Hepatocyte (in vitro differentiated cells): ENCODE measurements at places on chromosomes 16 and 17. TPM values are rescaled to one million over a fixed set of nuclear protein-coding genes. Genes with fewer than 3 reads are reported as not detected.
A peak's percentile ranks its signal among the peaks of the same experiment; 100 is the strongest.

Gene RNF43
- 6.5 and 10.1 TPM in 2 replicates for total RNA-seq

Gene KRT15
- 6.2 and 6.8 TPM in 2 replicates for total RNA-seq

Gene ATP2C2
- total RNA-seq: 6.0 and 12.2 TPM in 2 replicates

Gene MPHOSPH6
- total RNA-seq: 38.4 and 47.1 TPM in 2 replicates

Gene PRR11
- 3.2 and 3.6 TPM in 2 replicates for total RNA-seq

Gene SDR42E1
- not detected in 2 replicates for total RNA-seq

Gene ZG16
- 2.1 and 3.0 TPM in 2 replicates for total RNA-seq

Gene CMTM1
- total RNA-seq: 1.4 TPM in 1 of 2 replicates, not detected in the other

Gene GP1BA
- total RNA-seq: not detected in 2 replicates

Gene TP53TG3C
- not detected in 2 replicates for total RNA-seq

DNA sequence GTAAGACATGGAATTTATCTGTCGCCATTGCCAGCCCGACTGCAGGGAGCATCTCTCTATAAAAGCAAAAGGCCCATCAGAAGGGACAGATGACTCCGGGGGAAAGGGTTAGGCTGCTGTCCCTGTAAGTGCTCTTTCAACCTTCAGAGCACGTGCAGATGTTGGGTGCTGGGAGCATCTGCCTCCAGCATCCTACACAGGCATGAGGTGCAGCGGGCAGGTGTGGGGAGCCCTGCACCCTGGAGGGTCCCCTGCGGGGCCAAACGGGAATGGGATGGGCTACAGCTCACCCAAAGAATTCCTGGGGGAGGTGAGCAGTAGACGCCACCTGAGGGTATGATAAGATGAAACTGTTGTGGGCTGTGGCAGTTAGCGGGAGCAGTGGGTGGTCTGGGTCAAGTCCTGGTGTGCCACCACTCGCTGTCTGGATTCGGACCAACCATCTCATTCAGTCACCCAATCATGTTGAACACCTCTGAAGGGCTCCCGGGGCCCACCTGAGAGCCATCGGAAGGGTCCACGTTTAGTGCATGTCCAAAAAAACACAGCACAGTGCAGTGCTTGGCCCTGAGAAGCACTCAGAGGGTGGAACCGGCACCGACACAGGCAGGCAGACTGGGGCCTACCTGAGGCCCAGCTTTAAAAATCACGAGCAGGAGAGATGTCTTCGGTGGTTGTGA, 3.8 kb downstream of the SMCR8 start:
- no peak overlapping the region for H3K27ac ChIP-seq
- H3K4me3 ChIP-seq: no peak overlapping the region
- peaks cover 46% of the 10 kb centered on the region for H3K4me1 ChIP-seq
- DNase-seq: no peak
- H3K36me3 ChIP-seq: no peaks in the 10 kb centered on the region

DNA sequence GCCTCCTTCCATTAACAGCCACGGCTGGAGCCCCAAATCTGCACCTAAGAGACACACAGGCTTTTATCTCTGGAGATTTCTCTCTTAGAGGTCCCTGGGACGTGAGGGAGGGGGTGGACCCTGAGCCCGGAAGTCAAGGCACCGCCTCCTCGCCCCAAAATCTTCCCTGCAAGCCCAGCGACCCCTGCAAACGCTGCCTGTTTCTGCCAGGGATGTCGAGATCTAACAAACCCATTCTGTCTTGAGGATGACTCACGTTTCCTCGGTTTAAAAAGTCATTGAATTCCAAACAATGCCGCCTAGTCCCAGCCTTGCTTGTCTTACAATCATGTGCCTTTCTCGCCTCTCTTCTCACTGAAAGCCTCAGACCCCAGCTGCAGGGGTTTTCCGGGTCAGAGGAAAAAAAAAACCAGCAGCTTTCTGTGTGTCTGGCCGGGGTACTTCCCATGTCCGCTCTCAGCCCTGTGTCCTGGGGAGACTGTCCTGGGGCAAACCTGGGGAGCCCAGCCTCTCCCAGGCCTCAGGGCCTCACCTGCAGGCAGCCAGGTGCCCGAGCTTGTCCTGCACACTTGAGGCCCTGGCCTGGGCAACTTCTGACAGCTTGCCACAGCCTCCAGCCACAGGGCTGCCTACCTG, 15.4 kb downstream of the ARL2BP start:
- peaks cover 12% of the 10 kb centered on the region for H3K4me1 ChIP-seq
- no peaks in the 10 kb centered on the region for H3K36me3 ChIP-seq
- peak overlapping the region; percentile 85 for H3K27ac ChIP-seq
- no peaks in the 10 kb centered on the region for H3K27me3 ChIP-seq
- peak; percentile 65 for DNase-seq

GRCh38 chr16:13394488-13394887, 493.1 kb downstream of the SHISA9 start:
- DNase-seq: no peak
- H3K4me1 ChIP-seq: no peaks in the 10 kb centered on the region
- no peak overlapping the region for H3K4me3 ChIP-seq
- no peaks in the 10 kb centered on the region for H3K36me3 ChIP-seq
- no peak overlapping the region for H3K27ac ChIP-seq
- no peaks in the 10 kb centered on the region for H3K27me3 ChIP-seq

DNA sequence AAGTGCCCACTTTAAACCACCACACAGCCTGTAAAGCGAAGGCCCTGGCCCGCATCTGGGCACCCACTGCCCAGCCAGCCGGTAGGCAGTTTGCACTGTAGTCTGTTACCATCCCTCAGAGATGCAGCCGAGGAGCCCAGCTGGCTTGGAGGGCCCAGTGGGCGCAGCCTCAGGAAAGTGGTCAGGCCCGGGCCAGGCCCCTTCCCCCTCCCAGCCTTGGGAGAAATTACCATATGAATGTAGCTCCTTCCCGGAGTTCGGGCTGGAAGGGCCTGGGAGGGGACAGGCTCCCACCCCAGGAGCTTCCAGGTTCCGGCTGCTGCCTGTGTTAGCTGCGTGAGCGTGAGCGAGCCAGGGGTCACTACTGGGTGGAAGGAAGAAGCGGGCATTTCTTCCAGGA, 325.4 kb downstream of the SEC14L1 start:
- H3K4me3 ChIP-seq: no peak overlapping the region
- DNase-seq: no peak
- H3K4me1 ChIP-seq: peaks cover 56% of the 10 kb centered on the region
- H3K27me3 ChIP-seq: no peaks in the 10 kb centered on the region
- H3K27ac ChIP-seq: peak overlapping the region; percentile 89

DNA sequence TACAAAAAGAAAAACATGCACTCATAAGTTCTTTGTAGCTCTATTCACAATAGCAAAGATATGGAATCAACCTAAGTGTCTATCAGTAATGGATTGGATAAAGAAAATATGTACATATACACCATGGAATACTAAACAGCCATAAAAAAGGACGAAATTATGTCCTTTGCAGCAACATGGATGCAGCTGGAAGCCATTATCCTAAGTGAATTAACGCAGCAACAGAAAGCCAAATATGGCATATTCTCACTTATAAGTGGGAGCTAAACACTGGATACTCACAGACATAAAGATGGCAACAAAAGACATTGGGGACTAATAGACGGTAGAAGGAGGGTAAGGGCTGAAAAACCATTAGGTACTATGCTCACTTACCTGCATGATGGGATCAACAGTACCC, 5.8 kb downstream of the CMC2 start:
- no peak overlapping the region for H3K4me3 ChIP-seq
- H3K27ac ChIP-seq: no peak overlapping the region
- H3K27me3 ChIP-seq: no peaks in the 10 kb centered on the region
- DNase-seq: no peak

DNA sequence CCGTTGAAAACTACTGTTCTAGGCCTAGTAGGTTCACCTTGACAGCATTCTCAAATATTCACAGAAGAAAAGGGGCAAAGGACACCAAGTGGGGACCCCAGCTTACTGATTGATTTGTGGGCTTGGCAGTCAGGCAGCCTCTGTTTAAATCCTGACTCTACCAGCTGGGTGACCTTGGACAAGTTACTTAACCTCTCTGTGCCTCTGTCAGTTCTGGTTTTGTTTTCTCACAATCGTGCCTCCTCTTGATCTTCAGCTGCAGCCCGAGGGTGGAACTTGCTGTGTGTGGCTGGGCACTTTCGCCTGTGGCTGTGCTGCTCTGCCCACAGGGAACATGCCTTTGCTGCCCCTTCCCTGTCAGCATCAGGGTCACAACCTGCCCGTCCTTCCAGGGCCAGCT, 17.8 kb downstream of the RAP1GAP2 start:
- H3K27ac ChIP-seq: no peak overlapping the region
- no peaks in the 10 kb centered on the region for H3K27me3 ChIP-seq
- peaks cover 3% of the 10 kb centered on the region for H3K4me1 ChIP-seq
- no peak for DNase-seq

GRCh38 chr16:53142823-53143568, 88.2 kb downstream of the CHD9 start:
- no peak overlapping the region for H3K4me3 ChIP-seq
- peak; percentile 34 for DNase-seq
- H3K4me1 ChIP-seq: no peaks in the 10 kb centered on the region
- H3K27ac ChIP-seq: peak overlapping the region; percentile 74
- no peaks in the 10 kb centered on the region for H3K27me3 ChIP-seq

- no peaks in the 10 kb centered on the region for H3K36me3 ChIP-seq
- DNase-seq: peak; percentile 35
- no peaks in the 10 kb centered on the region for H3K27me3 ChIP-seq
- peaks cover 10% of the 10 kb centered on the region for H3K4me1 ChIP-seq
- peak overlapping the region; percentile 97 for H3K27ac ChIP-seq
- H3K4me3 ChIP-seq: peak overlapping the region; percentile 60
Observed at GRCh38 chr17:30477774-30478115, 537 bp downstream of the GOSR1 start.

DNA sequence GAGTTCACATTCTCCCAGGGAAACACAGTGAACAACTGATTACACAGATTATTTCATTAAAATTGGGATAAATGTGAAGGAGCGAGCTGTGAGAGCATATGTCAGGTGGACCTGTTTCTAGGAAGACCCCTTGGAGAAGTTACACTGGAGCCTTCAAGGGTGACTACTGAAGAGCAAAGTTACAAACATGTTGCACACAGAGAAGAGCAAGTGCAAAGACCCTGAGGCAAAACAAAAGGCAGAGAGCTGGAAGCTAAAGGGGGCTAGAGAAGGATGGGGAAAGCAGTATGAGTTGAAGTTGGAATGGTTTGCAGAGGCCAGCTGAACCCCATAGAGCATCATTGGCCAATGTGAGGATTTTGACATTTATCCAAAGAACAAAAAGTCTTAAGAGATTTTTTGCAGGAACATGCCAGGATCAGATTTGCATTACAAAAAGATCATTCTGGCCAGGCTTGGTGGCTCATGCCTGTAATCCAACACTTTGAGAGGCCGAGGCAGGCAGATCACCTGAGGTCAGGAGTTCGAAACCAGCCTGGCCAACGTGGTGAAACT, 14.1 kb downstream of the PDZD9 start:
- no peak overlapping the region for H3K4me3 ChIP-seq
- no peak overlapping the region for H3K27ac ChIP-seq
- H3K4me1 ChIP-seq: no peaks in the 10 kb centered on the region
- DNase-seq: no peak
- H3K36me3 ChIP-seq: no peaks in the 10 kb centered on the region

GRCh38 chr16:46629331-46630219, 8.4 kb upstream of the SHCBP1 start:
- peaks cover 8% of the 10 kb centered on the region for H3K4me1 ChIP-seq
- no peaks in the 10 kb centered on the region for H3K27me3 ChIP-seq
- peak; percentile 24 for DNase-seq
- no peak overlapping the region for H3K27ac ChIP-seq

DNA sequence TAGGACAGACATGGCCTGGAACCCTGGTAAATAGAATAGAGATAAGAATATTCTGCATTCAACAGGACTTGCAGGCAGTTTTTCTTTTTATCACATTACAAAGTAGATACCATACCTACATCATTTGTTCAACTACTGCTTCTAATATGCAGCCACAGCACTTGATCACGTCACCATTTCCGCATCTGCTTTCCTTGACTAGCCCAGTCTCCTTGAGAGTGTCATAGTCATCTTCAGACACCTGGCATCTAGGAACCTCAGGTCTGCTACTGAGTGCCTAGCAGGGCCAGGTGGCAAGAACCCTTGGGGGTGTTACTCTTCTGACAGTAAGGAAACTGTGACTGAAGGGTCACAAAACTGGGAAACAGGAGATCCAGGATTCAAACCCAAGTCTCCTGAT, 93.2 kb upstream of the TOB1 start:
- no peak for DNase-seq
- no peak overlapping the region for H3K27ac ChIP-seq
- no peaks in the 10 kb centered on the region for H3K27me3 ChIP-seq
- peaks cover 7% of the 10 kb centered on the region for H3K4me1 ChIP-seq
- no peaks in the 10 kb centered on the region for H3K36me3 ChIP-seq

- H3K36me3 ChIP-seq: no peaks in the 10 kb centered on the region
- no peak for DNase-seq
Observed at GRCh38 chr17:45168991-45169752, 7.5 kb downstream of the HEXIM2 start.

DNA sequence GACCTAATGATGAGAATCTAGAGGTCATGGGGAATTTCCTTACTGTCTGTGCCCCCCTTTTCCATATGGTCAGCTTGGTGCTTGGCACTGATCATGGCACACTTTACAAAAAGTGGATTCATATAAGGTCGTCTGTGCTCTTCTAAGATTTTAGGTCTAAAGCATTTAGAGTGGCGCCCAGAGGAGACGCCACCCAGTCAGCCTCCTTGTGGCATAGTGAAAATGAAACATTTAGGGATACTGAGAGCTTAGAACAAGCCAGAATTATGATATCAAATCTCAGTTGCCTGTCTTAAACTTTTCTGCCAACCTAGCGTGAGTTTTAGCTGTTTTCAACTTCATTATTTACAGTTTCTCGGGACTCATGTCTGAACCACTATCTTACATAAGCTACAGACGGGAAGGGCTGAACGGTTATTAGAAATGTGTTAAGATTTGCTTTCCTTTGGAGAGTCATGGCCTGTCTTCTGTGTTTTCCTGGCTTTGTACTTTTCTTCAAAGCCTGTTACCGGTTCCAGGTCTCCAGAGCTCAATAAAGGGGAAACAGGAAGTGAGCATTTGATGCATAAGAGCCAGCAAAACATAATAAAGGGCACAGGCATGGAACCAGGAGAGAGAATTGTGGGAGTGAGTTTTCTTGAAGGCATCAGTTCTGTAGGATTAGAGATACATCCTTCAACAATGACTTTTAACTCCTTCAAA, 13.7 kb downstream of the ZNRF1 start:
- H3K27ac ChIP-seq: peak overlapping the region; percentile 55
- no peaks in the 10 kb centered on the region for H3K27me3 ChIP-seq
- peaks cover 7% of the 10 kb centered on the region for H3K4me1 ChIP-seq
- H3K36me3 ChIP-seq: no peaks in the 10 kb centered on the region

DNA sequence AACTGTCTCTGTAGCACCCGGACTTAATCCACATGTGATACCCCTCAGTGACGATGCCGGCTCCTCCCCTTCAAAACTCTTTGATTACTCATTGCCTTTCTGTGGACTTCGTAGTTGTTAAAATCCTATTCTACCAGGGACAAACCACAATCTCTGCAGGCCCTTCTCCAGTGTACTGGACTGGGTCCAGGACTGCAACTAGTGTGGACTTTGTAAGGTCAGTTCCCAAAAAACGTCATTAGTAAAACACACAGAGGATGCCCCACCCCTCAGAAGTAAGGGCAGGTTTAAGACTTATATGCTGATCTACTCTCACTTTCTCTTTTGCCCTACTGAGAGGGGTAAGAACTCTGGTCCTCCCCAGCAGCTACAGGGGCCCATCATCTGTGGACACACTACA, 10.5 kb upstream of the NUDT7 start:
- H3K27me3 ChIP-seq: no peaks in the 10 kb centered on the region
- H3K36me3 ChIP-seq: no peaks in the 10 kb centered on the region
- no peaks in the 10 kb centered on the region for H3K4me1 ChIP-seq
- DNase-seq: peak; percentile 34
